AG08395 (cell line): ENCODE measurements at places on chromosomes 7 and 10.

- DNase-seq: no peak
Observed at GRCh38 chr10:106136175-106136574, 1028.3 kb downstream of the SORCS1 start.

GRCh38 chr10:122450353-122450990 lies 4.0 kb upstream of the ARMS2 start:
- DNase-seq: no peak

GRCh38 chr10:110317866-110318850 lies 13.4 kb upstream of the SMNDC1 start:
- no peak for DNase-seq

- peak; percentile 41 for DNase-seq
Observed at GRCh38 chr10:59372543-59372942, 10.2 kb upstream of the FAM13C start.

- DNase-seq: no peak
Observed at GRCh38 chr7:135366843-135367508, 133.3 kb downstream of the STRA8 start.

DNA sequence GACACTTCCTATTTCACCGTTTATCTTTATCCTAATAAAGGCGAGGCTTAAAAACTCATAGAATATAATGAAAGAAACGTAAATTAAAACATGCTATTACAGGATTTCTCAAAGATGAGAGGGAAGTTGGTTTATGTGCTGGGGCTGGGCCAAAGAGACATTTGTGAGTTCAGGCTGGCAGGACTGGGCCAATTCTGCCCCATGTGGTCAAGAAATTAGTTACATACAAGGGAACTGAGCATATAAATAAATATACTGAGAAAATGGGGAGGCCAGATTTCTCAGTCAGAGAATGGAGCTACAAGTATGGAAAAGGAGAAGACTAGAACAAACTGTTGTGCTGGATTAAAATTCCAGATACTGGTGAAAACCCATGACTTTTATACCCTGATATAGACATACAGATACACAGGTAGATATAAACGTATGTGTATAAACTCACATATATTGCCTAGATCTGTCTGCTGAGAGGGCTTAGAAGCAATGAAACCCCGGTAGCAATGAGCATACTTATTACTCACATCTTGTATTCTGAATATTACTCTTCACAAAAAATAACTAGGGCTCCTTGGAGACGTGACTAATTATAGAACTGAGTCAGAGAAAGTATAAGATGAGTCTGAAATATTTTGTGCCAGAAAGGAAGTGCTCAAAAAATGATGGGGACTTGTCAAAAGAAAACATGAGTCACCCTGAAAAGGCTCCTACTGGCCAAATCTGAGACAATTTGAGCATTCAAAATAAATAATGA lies 155.7 kb upstream of the FGFR2 start:
- peak; percentile 72 for DNase-seq

GRCh38 chr10:5195727-5196374 lies 786 bp upstream of the AKR1C4 start:
- DNase-seq: no peak

DNA sequence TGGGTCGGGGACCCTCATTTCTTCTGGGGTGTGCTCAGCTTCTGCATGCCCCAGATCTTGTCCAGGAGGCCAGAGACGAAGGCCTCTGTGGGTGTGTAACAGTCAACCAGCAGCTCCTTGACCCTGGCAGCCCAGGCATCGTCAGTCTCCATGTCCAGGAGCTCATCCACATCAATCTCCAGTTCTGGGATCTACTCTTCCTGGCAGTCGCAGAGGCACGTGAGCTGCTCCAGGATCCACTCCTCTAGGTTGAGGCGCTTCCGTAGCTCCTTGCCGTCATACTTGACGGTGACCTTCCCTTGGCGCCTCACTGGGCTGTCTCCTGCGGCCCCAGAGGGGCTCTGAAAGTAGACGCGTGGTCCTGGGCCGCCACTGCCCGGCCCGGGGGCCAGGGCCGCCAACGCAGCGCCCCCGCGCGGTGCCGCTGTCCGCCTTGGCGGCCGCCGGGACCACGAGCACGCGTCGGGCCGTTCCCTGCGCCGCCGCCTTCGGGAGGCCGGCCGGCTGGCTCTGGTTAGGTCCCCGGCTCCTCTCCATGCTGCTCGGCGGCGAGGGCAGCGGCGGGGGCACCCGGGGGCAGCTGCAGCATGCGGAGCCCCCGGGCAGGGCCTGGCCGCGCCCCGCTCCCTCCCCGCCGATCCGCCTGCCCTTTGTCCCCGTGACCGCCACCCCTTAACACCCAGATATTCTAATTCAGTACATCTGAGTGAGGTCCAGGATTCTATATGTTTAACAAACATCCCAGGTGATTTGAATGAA lies 170.5 kb downstream of the SEPTIN7 start:
- no peak for DNase-seq

GRCh38 chr10:60417024-60417423 lies 27.3 kb upstream of the ANK3 start:
- no peak for DNase-seq

DNA sequence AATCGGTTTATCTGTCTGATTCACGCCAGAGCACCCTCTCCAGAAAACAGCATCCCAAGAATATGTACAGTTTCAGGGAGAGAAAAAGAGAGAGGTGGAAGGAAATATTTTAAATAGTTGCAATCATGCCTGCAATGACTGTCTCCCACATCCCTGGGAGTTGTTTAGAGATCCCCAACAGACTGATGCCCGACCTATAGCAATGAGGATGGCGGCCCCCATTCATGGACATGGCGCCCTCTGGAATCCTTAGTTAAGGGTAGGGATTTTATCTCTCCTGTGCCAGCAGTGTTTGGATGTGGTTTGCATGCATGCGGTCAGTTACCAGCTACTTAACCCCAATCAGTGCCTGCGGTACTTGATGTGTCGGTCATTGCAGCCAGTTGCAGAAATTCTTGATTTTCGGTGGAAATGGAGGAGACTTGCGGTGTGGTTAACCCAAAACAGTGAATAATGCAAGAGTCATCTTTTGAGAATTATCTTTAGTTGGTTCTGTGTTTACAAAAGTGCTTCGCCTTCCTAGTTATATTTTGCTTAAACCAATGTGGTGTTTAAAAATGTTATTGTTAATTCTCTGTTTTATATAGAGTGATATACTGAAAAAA lies 186.0 kb upstream of the TCF7L2 start:
- DNase-seq: no peak

- DNase-seq: no peak
Observed at GRCh38 chr7:21972397-21972784, 26.7 kb upstream of the CDCA7L start.

- no peak for DNase-seq
Observed at GRCh38 chr10:27035163-27035562, 65.1 kb downstream of the ANKRD26 start.

- no peak for DNase-seq
Observed at GRCh38 chr10:84201244-84201606, 6.9 kb downstream of the CDHR1 start.

- no peak for DNase-seq
Observed at GRCh38 chr10:60975716-60976115, 31.7 kb upstream of the RHOBTB1 start.

GRCh38 chr10:92809840-92810239 lies 38.5 kb upstream of the EXOC6 start:
- no peak for DNase-seq

DNA sequence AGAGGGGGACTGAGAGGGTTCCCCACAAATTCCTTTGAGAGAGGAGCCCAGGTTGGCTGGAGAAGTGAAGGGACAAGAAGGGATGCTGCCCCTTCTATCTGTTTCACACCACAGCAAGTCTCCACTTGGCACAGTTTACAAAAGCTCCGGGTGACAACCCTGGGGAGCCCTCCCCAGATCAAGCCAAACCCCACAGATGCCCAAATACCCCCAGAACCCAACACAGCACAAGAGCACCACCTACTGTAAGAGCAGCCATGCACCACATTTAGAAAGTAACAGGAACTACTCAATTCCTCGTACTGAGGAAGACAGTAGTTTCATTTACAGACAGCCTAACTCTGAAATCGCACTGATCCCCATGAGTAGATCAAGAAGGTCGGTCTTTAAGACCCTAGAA lies 67.8 kb upstream of the ATP6V0A4 start:
- DNase-seq: no peak

DNA sequence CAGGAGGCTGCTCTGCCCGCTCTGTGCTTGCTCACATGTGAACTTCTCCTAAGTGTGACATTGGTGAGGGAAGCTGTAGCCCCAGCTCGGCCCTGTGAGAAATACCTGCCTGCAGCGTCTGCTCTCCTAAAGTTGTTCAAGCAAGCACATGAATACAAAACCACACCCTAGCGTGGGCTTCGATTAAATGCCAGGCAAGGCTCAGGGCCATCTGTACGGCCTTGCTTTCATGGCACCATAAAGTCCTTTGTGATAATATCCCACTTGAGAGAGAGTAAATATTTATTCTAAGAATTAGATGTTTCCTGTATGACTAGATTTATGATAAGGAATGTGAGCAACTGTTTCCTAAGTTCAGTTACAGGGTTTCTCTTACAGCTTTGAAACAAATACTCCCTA lies 262.8 kb upstream of the KLF14 start:
- no peak for DNase-seq

GRCh38 chr7:157768198-157768597 lies 431.4 kb downstream of the DNAJB6 start:
- DNase-seq: no peak

- DNase-seq: no peak
Observed at GRCh38 chr10:130960531-130960930, 351.0 kb downstream of the TCERG1L start.

DNA sequence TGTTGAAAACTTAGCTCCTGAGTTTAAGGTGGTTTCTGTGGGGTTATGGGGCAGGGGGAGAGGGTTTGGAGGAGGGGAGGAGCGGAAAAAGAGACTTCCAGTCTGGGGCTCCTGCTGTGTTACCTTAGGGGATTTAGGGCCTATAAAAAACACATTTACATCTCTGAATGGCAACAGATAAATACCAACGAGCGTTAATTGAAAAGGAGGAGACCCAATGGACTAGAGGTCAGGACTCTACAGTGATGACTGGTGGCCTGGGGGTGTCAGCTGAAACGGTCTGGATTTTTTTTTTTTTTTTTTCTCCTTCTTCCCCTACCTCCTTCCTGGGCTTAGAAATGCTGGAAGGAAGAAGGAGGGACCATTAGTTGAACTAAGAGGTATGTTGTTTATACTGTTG lies 47.4 kb downstream of the AUTS2 start:
- no peak for DNase-seq

DNA sequence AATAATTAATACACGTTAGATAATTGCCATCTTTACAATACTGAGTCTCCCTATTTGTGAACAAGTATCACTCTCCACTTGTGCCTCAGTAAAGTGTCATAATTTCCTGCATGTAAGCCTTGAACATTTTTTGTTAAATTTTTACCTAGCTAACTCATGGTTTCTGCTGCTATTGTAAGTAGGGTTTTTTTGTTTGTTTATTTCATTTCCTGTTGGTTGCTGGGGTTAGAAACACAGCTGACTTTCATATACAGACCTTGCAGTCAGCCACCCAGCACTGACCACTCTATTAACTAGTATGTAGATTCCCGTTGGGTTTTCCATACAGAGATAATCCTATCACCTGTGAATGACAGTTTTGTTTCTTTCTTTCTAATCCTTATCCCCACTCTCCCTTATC lies 133.3 kb downstream of the MPP7 start:
- DNase-seq: no peak

DNA sequence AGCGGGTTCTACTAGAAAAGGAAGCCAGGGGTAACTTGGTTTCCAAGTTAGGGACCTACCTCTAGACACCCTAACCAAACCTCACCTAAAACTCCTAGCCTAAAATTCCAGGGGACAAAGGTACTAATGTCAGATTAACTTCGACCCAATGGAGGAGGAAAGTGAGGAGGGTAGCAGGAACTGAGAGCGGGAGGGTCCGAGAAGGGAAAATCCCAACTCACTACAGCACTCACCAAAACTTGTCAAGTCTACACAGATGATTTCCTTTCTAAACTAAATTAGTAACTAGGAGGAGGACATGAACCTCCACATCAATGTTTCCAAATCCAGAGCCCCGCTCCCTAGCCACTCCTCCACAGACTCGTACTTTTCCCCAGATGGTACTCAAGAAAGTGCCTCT lies 22.6 kb downstream of the CHCHD3 start:
- DNase-seq: no peak

DNA sequence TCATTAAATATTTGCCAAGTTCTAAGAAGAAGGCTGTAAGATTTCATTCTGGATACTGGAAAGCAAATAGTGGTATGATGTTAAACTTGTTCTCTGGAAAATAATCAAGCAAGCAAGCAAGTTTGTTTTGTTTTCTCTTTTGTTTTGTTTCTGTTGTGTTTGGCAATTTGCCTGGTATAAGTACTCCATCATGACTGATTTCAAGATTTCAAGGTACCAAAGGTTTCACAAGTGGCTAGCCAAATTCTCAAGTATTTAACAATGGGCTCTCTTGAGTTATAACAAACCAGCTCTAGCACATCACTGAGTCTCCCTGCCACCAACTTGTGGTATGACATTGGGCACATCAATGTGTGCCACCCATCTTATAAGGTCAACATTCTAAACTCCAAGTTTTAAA lies 151.7 kb upstream of the IGFBP3 start:
- no peak for DNase-seq

GRCh38 chr10:93678805-93679587 lies 23.4 kb downstream of the FRA10AC1 start:
- no peak for DNase-seq

GRCh38 chr7:158008267-158008666 lies 579.4 kb downstream of the PTPRN2 start:
- no peak for DNase-seq

DNA sequence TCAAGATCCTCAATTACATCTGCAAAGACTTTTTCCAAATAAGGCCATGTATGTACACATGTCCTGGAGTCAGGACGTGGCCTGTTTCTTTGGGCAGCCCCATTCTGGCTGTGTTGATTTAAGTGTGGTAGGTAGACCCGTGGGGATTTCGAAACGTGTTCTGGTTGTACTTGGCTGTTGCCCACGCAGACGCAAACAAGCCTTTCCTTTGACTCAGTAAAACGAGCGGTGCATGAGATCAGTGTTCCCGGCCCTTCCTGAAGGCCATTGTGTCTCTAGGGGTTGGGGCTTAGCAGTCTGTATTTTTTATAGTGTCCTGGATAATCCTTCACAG lies 64.8 kb upstream of the DNAJB6 start:
- peak; percentile 86 for DNase-seq

DNA sequence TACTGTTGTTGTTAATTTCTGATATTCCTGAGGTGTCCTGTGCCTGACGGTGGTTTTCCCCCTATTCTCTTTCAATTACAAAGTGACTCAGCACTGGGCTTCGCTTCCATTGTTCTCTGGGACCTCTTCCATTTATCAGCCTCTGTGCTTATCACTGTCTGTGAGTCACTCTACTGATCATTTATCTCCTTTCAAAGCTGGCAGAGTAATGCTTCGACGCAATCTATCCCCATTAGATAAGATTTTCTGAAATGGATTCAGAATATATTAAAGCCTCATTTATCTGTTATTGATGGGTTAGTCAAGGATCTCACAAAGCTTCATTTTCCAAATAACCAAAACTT lies 679.2 kb downstream of the SDK1 start:
- no peak for DNase-seq

DNA sequence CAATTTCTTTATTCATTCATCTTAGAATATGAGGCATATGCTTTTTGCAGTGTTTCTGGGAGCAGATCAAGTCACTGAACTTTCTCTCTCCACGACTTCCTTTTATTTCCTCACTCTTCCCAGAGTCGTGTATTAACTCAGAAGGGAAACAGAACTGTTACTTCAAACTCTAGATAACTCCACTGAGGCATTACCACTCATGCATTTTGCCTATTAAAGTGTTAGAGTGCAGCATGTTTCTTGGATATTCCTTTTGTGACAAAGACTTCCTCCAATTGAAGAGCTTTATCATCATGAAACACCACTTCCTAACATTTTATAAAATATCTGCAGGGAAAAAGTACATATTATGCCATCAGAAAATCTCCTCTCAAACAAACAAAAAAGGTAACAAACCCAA lies 797.4 kb upstream of the COBL start:
- DNase-seq: no peak
